ENCODE measurements at places on chromosomes 7 and 10. TPM values are rescaled to one million over a fixed set of nuclear protein-coding genes. Genes with fewer than 3 reads are reported as not detected.

GRCh38 chr7:156612930-156613329 is 27.6 kb upstream of the RNF32 start:
- H3K27me3 ChIP-seq: peaks cover 10% of the 10 kb centered on the region
- no peak overlapping the region for H3K4me3 ChIP-seq
- DNase-seq: no peak
- H3K4me1 ChIP-seq: no peaks in the 10 kb centered on the region
- no peaks in the 10 kb centered on the region for H3K36me3 ChIP-seq

DNA sequence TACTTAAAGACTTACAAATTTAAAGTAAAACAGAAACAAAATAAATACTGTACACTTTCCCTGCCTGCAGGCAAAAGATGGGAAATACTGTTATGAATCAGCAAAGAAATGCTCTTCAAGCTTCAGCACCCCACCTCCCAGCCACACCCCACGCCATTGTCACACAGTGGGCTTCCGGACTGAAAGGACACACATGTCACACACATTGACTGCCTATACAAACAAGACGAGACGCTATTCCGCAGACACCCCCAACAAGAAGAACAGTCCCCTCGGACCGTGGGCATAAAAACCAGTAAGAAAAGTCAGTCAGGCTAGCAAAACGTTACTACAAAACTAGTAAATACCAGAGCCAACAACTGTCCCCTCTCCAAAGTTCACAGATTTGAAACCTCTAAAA is 22.2 kb upstream of the PARP12 start:
- no peak overlapping the region for H3K4me3 ChIP-seq
- H3K4me1 ChIP-seq: no peaks in the 10 kb centered on the region
- H3K27me3 ChIP-seq: no peaks in the 10 kb centered on the region
- no peaks in the 10 kb centered on the region for H3K36me3 ChIP-seq

The UFSP1 gene
- total RNA-seq: 3.7 TPM

- DNase-seq: no peak
- no peaks in the 10 kb centered on the region for H3K4me1 ChIP-seq
- H3K36me3 ChIP-seq: no peaks in the 10 kb centered on the region
- H3K27ac ChIP-seq: no peak overlapping the region
- H3K4me3 ChIP-seq: no peak overlapping the region
Observed at GRCh38 chr7:24301703-24302102, 17.7 kb downstream of the NPY start.

- DNase-seq: no peak
- H3K27ac ChIP-seq: no peak overlapping the region
- no peaks in the 10 kb centered on the region for H3K36me3 ChIP-seq
- H3K4me1 ChIP-seq: peaks cover 21% of the 10 kb centered on the region
- H3K4me3 ChIP-seq: no peak overlapping the region
- no peaks in the 10 kb centered on the region for H3K27me3 ChIP-seq
Observed at GRCh38 chr7:44750921-44751571, 2.4 kb downstream of the ZMIZ2 start.

- H3K27ac ChIP-seq: no peak overlapping the region
- H3K4me3 ChIP-seq: no peak overlapping the region
- no peaks in the 10 kb centered on the region for H3K4me1 ChIP-seq
- no peak for DNase-seq
- no peaks in the 10 kb centered on the region for H3K27me3 ChIP-seq
- no peaks in the 10 kb centered on the region for H3K36me3 ChIP-seq
Observed at GRCh38 chr10:34528320-34528719, 286.8 kb downstream of the PARD3 start.

- H3K27me3 ChIP-seq: no peaks in the 10 kb centered on the region
- H3K36me3 ChIP-seq: no peaks in the 10 kb centered on the region
- no peak overlapping the region for H3K27ac ChIP-seq
- no peak for DNase-seq
- H3K4me3 ChIP-seq: no peak overlapping the region
- no peaks in the 10 kb centered on the region for H3K4me1 ChIP-seq
Observed at GRCh38 chr10:131677671-131678070, 223.1 kb upstream of the PPP2R2D start.

The RHOBTB1 gene
- total RNA-seq: 13.4 TPM

The TMEM176A gene
- 42.6 TPM for total RNA-seq

- no peak overlapping the region for H3K4me3 ChIP-seq
- no peak overlapping the region for H3K27ac ChIP-seq
- H3K4me1 ChIP-seq: no peaks in the 10 kb centered on the region
- H3K27me3 ChIP-seq: no peaks in the 10 kb centered on the region
Observed at GRCh38 chr7:112411186-112411795, 39.0 kb upstream of the IFRD1 start.

GRCh38 chr10:24995072-24995471 is 20.9 kb downstream of the ENKUR start:
- H3K27ac ChIP-seq: no peak overlapping the region
- H3K4me1 ChIP-seq: no peaks in the 10 kb centered on the region
- no peak for DNase-seq
- no peaks in the 10 kb centered on the region for H3K27me3 ChIP-seq

GRCh38 chr7:155482511-155483183 is 24.7 kb downstream of the EN2 start:
- H3K4me1 ChIP-seq: no peaks in the 10 kb centered on the region
- no peak for DNase-seq
- no peaks in the 10 kb centered on the region for H3K36me3 ChIP-seq
- H3K27me3 ChIP-seq: no peaks in the 10 kb centered on the region

- H3K4me3 ChIP-seq: no peak overlapping the region
- no peaks in the 10 kb centered on the region for H3K27me3 ChIP-seq
- no peaks in the 10 kb centered on the region for H3K4me1 ChIP-seq
- no peaks in the 10 kb centered on the region for H3K36me3 ChIP-seq
- DNase-seq: peak; percentile 11
Observed at GRCh38 chr10:70592746-70593512, 9.6 kb downstream of the PRF1 start.

- DNase-seq: no peak
- H3K4me3 ChIP-seq: no peak overlapping the region
- no peaks in the 10 kb centered on the region for H3K36me3 ChIP-seq
- H3K27ac ChIP-seq: no peak overlapping the region
- no peaks in the 10 kb centered on the region for H3K4me1 ChIP-seq
Observed at GRCh38 chr7:110898516-110898915, 192.4 kb upstream of the LRRN3 start.

GRCh38 chr7:22094413-22095342 is 149.0 kb upstream of the CDCA7L start:
- H3K36me3 ChIP-seq: no peaks in the 10 kb centered on the region
- H3K27ac ChIP-seq: no peak overlapping the region
- no peaks in the 10 kb centered on the region for H3K4me1 ChIP-seq
- DNase-seq: no peak
- no peaks in the 10 kb centered on the region for H3K27me3 ChIP-seq

The TMEM140 gene
- 55.7 TPM for total RNA-seq

The LRRD1 gene
- not detected for total RNA-seq

The NME8 gene
- total RNA-seq: not detected

The VWA2 gene
- total RNA-seq: 8.0 TPM

GRCh38 chr10:42930516-42931192 is 146.2 kb upstream of the RET start:
- no peak overlapping the region for H3K4me3 ChIP-seq
- no peak overlapping the region for H3K27ac ChIP-seq
- no peaks in the 10 kb centered on the region for H3K36me3 ChIP-seq

GRCh38 chr10:88090568-88091214 is 227.3 kb downstream of the PTEN start:
- H3K4me1 ChIP-seq: no peaks in the 10 kb centered on the region
- H3K36me3 ChIP-seq: no peaks in the 10 kb centered on the region
- H3K4me3 ChIP-seq: no peak overlapping the region
- DNase-seq: no peak

DNA sequence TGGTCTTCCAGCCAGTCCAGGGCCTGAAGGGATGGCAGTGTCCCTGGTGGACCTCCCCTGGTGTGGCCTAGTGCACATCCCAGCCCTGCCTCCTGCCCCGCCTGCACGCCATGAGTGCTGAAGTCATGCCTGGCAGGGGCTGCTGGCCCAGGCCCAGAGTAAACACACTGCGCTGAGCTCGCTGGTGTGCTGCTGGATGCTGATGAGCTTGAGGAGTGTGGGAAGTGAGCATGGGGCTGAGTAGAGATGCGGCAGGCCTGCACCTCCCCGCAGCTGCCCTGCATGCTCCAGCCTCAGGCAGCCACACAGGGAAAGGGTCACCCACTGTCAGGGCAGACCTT is 43.2 kb downstream of the HTRA1 start:
- no peaks in the 10 kb centered on the region for H3K36me3 ChIP-seq
- DNase-seq: peak; percentile 89
- H3K27me3 ChIP-seq: no peaks in the 10 kb centered on the region

GRCh38 chr10:90945491-90946070 is 24.7 kb upstream of the ANKRD1 start:
- no peak overlapping the region for H3K4me3 ChIP-seq
- H3K36me3 ChIP-seq: no peaks in the 10 kb centered on the region
- no peak overlapping the region for H3K27ac ChIP-seq
- no peak for DNase-seq
- H3K27me3 ChIP-seq: no peaks in the 10 kb centered on the region
- H3K4me1 ChIP-seq: no peaks in the 10 kb centered on the region

All from breast epithelium (tissue), 4 donors.